ENCODE measurements at places on chromosomes 3 and 15.
A peak's percentile ranks its signal among the peaks of the same experiment; 100 is the strongest.

DNA sequence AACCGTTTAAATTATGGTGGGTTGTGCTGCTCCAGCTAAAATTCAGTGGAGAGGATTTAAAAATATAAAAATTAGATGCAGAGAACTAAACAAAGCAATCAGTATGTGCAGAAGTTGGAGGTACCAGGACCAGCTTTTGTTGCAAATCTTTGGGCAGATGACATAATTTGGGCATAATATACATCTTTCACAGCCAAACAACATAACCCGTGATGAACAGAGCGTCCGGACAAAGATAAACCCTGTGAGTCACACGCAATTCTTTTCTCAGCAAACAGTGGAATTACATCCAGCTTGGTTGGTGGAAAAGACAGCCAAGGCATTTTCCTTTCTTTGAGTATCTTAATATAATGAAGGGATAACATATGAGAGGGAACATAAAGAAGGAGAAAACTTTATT is 419.4 kb upstream of the ADAMTS9 start:
- DNase-seq = no peak

- no peak for DNase-seq
These were observed 34.2 kb downstream of the GRIP2 start for GRCh38 chr3:14505803-14506500.

- DNase-seq = no peak
These were observed 32.6 kb upstream of the FRG2C start for GRCh38 chr3:75631541-75631940.

- no peak for DNase-seq
These were observed 126.5 kb upstream of the BFSP2 start for GRCh38 chr3:133273346-133273745.

DNA sequence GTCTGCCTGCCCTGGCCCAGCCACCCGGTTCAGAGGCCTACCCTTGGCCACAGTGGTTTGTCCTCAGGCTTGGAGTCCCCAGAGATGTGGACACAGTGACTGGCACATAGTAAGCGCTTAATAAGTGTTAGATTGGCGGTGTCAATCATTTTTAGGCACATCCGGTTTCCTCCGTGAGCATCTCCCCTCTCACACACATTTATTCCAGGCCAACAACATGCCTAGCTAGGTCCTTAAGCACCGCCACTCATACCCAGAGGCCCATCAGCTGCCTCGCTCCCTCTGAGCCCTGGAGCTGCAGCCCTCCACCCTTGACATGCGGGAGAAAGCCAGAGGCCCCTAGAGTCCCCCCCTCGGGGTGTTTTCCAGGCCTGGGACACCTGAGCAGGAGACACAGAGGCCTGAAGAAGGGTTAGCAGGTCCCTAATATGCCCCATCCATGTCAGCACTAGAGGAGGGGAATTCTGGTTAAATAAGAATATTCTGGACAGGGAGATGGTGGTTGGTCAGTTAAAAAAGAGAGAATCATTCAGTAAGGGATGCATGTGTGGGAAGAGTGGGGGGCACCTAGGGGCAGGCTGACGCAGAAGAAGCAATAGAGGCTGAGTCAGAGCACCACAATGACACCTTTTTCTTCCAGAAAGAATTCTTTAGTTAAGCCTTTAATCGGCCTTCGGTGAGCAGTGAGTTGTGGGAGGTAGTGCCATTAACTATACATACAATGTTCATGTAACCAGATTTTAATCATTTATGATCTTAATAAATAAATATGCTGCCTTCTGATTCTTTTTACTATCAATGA is 22.3 kb downstream of the NR2F2 start:
- DNase-seq = no peak

DNA sequence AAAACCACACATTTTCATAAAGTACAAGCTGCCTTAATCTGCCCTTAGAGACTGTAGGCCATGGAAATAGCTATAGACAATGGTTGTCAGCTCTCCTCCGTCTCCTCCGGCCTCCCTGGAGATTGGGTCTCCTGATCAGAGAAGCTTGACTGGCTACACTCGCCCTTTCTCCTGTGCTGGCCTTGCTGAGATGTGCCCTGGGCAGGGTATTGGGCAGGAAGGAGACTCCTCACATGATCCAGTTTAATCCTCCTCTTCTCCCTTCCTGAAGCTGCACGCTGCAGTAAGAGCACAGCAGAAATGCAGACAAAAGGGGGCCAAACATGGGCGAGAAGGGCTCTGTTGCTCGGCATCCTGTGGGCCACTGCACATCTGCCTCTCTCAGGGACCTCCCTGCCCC is at the start of gene SLC24A5:
SLC24A5 (plus strand) TSS at position 246 of the 400 bp plus-strand sequence; CDS start at position 301, 55 bp downstream.
- no peak for DNase-seq

- no peak for DNase-seq
These were observed 32.1 kb upstream of the NUDT16 start for GRCh38 chr3:131349454-131349853.

- peak; percentile 71 for DNase-seq
These were observed 28.3 kb downstream of the SEC61A1 start for GRCh38 chr3:128080323-128081080.

GRCh38 chr3:189071446-189071845 is 100.3 kb upstream of the TPRG1 start:
- DNase-seq = no peak

DNA sequence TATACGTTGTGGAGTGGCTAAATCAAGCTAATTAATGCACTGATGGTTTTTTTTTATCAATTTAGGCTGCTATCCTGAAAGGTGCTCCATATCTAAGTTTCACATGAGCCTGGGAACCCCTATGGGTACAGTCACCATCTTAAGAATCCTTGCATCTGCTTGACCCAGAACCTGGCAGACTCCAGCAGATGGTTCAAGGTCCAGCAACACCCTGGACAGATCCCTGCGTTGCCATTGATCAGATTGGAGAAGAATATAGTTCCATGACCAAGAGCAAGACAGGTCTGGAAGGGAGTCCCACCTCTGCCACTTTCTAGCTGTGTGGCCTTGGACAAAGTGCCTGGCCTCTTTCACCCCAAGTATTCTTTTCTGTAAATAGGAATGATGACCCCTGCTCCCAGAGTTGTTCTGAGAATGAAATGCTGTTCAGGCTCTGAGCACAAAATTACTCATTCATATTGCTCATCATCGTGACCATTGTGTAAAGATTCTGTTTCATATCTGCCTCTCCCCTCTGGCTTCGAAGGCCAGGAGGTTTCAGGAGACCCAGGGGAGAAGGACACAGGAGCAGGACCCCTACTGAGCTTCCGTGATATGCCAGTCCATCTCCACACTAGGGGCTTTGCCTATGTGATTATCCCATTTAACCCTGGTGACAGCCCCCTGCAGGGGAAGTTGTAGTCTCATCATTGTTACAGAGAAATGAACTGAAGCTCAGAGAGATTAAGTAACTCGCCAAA is 30.0 kb upstream of the TSEN2 start:
- no peak for DNase-seq

DNA sequence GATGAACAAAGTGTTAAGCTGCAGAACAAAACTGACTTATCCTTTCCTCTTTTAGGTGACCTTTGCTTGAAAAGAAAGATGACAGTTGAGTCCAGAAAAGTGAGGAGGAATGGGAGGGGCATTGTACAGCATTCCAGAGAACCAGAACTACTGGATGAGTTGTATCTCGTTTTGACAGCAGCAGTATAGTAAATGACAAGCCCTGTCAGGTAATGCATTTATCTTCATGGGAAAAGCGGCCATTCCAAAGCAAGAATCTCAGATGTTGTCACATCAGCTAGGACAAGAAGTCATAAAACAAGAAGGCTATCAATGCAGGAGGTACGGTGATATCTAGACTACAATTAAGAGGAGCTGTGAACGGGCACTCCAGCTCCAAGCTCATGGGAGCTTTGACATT is 421.5 kb downstream of the MAGI1 start:
- no peak for DNase-seq

DNA sequence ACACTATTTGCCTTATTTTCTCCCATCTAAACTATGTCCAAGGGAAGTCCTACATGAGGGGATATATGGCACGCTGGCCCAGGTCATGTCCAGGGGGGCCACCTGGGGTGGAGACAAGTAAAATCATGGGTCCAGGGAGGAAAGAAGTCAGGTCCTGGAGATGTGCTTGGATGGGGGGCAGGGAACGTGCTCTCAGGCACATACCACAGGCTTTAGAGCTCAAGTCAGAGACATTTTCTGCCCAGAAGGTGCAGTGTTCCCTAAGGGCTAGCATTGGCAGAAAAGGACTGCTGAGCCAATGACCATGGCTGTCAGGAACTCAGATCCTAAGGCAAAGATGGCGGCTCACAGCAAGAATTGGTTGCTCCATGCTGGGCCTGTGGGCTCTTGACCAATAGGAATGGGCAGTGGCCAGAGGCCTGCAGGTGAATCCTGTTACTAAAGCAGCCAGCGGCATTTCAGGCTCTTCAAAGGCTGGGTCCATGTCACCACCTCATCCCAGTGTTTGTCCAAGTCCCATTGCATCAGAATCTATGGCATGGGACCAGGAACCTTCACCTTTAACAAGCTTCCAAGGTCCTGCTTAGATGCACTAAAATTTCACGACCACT is 175.0 kb downstream of the RPLP1 start:
- no peak for DNase-seq

GRCh38 chr3:44861412-44862225 is at the start of gene TMEM42:
TMEM42 (plus strand) TSS chr3:44861912; CDS start chr3:44861925, 13 bp downstream.
- peak; percentile 79 for DNase-seq

- DNase-seq = no peak
These were observed 13.7 kb upstream of the VEPH1 start for GRCh38 chr3:157516928-157517327.

DNA sequence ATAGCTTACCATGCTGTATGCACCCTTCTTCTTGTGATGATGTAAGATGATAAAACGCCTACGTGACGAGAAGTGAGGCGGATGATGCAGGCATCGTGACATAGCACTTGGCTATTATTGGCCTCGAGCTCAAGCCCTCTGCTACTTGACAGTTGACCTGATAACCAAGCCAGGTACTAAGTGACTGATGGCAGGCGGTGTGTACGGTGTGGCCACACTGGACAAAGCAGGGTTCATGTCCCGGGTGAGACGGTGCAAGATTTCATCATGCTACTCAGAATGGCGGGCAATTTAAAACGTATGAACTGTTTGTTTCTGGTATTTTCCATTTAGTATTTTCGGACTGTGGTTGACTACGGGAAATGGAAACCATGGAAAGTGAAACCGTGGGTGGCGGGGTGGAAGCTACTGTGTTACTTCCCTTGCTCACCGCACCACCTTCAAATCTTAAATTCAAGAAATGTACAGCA is 57.7 kb downstream of the SLC12A8 start:
- DNase-seq = no peak

GRCh38 chr3:196789885-196790359 is 50.3 kb downstream of the PAK2 start:
- DNase-seq = no peak

DNA sequence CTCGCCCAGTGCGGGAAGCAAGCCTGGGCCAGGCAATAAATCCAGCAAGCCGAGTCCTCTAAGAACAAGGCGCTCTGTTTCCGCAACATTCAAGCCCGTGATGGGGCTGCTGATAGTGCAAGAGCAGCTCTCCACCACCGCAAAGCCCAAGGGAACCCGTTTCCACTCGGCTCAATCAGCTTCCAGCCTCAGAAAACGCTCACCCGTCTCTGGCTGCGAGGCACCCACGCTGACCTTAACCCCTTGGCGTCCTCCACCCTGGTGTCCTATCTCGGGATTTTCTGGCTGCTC is 17.8 kb downstream of the SPATA12 start:
- DNase-seq = no peak

GRCh38 chr3:149013726-149014125 is 22.4 kb downstream of the GYG1 start:
- no peak for DNase-seq

DNA sequence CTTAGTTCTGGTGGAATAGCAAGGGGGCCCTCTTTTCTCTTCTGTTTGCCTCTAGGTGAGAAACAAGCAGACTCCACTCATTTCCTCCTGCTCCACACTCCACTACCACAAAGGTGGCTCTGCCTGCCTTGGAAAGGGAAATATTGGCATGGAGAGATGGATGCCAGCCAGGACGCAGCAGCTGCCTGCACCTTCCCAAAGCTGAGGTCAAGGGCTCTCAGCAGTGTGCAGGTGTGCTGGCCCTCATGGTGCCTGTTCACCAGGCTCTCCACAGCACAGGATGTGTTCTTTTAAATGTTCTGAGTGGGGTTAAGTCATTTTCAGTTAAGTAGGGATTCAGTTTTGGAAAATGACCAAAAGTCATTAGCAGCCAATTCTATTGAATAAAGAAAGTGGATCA is 211.2 kb upstream of the STRIT1 start:
- DNase-seq = no peak

DNA sequence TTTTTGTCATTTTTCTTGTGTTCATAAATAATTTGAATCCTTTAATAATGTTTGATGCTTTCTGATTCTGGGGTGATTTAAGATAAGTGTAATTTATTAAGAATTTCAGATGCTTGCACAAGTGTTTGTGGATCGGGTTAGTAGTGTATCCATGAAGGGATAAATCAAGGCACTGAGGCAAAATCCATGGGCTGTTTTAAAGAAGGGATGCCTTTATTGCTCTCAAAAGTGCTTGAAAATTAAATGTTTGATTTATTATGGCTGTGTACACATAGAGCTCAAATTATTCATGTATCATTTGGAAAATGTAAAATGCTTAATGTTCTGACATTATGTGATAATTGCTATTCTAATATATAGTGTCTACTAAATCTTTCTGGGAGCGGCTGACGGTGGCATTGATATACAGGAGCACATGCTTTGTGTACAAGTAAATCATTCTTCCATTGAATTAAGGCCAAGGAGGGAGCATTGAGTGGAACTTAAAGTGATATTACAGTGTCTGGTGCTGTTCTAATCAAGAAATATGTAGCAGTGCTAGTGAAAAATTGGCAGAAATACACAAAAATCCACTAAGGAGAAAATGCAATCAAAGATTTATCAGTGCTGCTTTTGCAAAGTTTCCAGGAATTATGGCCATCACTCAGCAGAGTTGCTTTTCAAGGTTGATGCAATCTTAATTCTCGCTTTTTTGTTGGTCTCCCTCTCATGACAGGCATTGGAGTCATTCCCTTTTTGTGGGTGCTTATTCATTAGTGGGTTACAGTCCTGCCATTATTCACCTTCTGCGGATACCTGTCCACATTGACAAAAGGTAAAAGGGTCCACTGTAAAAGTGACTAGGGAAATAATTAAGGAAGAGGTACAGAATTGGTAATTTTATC is 181.6 kb downstream of the MFSD1 start:
- DNase-seq = no peak

GRCh38 chr15:89837134-89837829 is 22.6 kb upstream of the ANPEP start:
- DNase-seq = no peak

- no peak for DNase-seq
These were observed 296.4 kb downstream of the TUSC7 start for GRCh38 chr3:117005911-117006522.

GRCh38 chr3:194294199-194294894 is 56.8 kb downstream of the CPN2 start:
- DNase-seq = no peak

- no peak for DNase-seq
These were observed 956.7 kb downstream of the TUSC7 start for GRCh38 chr3:117666325-117666724.

- DNase-seq = peak; percentile 27
These were observed 14.2 kb downstream of the NR1D2 start for GRCh38 chr3:23959135-23959900.

GRCh38 chr3:108153451-108153981 is 62.7 kb upstream of the CD47 start:
- DNase-seq = peak; percentile 7

- no peak for DNase-seq
These were observed 50.1 kb downstream of the B3GALNT1 start for GRCh38 chr3:161054860-161055604.

Data from AG09319 (cell line).